ENCODE measurements at places on chromosomes 7 and 10. TPM values are rescaled to one million over a fixed set of nuclear protein-coding genes. Genes with fewer than 3 reads are reported as not detected.
A peak's percentile ranks its signal among the peaks of the same experiment; 100 is the strongest.

GRCh38 chr10:129945941-129946760, 17.9 kb downstream of the EBF3 start:
- no peak overlapping the region for H3K4me3 ChIP-seq
- DNase-seq = no peak
- H3K27me3 ChIP-seq = peaks cover 3% of the 10 kb centered on the region
- H3K4me1 ChIP-seq = no peaks in the 10 kb centered on the region

DNA sequence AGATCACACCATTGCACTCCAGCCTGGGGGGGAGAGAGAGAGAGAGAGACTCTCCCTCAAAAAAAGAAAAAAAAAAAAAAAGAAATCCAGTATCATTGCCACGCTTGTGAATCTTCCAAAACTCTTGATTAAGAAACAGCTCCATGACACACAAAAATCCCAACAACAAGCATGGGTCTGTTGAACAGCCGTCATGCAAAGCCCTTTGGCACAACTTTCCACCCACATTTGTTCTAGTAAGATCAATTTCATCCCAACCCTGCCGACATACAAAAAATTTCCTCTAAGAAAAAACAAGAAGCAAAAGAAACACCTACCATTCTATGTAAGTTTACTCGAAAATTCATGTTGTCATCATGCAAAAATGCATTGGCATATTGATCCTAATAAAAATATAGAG, 62.8 kb downstream of the ARMH3 start:
- H3K36me3 ChIP-seq = peaks cover 25% of the 10 kb centered on the region
- no peak overlapping the region for H3K27ac ChIP-seq
- no peak overlapping the region for H3K4me3 ChIP-seq

GRCh38 chr7:80614851-80615271, 23.6 kb upstream of the CD36 start:
- H3K27ac ChIP-seq = no peak overlapping the region
- DNase-seq = no peak
- peaks cover 2% of the 10 kb centered on the region for H3K27me3 ChIP-seq
- no peaks in the 10 kb centered on the region for H3K4me1 ChIP-seq
- H3K36me3 ChIP-seq = no peaks in the 10 kb centered on the region
- H3K4me3 ChIP-seq = no peak overlapping the region

GRCh38 chr10:113028456-113029440, 78.7 kb downstream of the TCF7L2 start:
- no peaks in the 10 kb centered on the region for H3K36me3 ChIP-seq
- no peak overlapping the region for H3K4me3 ChIP-seq
- H3K27me3 ChIP-seq = peaks cover 17% of the 10 kb centered on the region
- H3K27ac ChIP-seq = no peak overlapping the region
- DNase-seq = no peak
- no peaks in the 10 kb centered on the region for H3K4me1 ChIP-seq

DNA sequence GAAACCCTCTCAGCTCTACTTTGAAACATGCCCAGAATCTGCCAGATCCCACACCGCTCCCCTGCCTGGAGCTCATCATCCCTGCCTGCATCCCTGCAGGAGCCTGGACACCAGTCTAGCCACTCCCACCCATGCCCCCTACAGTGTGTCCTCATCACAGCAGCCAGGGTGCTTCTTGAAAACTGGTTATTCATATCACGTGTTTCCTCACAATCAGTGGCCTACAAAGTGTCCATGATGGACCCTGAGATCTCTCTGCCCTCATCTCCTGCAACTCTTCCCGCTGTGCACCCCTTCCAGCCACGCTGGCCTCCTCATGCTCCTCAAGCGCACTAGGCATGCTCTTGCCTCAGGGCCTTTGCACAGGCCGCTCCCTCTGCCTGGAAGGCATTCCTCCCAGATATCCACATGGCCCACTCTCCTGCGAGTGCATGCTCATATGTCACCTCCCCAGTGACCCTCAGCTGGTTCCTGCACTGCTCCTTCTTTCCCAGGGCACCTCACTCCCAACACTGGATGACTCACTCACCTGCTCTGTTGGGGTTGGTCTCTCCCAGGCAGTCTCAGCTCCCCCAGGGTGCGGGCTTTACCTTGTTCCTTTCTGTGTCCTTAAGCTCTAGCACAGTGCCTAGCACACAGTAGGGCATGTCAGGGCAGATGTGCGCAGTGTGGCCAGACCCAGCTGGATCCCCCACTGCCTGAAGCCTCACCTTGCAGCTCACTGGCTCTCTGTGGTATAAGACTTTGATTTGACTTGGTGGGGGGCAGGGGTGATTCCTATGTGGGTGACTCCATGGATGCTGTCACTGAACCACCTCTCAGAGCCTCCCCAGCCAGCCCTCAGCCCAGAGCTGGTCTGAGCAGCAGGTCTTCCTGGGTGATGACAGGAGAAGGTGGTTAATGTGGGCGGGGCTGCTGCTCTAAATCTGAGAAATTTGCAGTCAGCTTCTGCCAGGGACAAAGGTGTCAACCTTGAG, 37.3 kb downstream of the CDH23 start:
- DNase-seq = no peak
- no peaks in the 10 kb centered on the region for H3K36me3 ChIP-seq
- H3K4me3 ChIP-seq = no peak overlapping the region
- peaks cover 10% of the 10 kb centered on the region for H3K4me1 ChIP-seq
- no peak overlapping the region for H3K27ac ChIP-seq

DNA sequence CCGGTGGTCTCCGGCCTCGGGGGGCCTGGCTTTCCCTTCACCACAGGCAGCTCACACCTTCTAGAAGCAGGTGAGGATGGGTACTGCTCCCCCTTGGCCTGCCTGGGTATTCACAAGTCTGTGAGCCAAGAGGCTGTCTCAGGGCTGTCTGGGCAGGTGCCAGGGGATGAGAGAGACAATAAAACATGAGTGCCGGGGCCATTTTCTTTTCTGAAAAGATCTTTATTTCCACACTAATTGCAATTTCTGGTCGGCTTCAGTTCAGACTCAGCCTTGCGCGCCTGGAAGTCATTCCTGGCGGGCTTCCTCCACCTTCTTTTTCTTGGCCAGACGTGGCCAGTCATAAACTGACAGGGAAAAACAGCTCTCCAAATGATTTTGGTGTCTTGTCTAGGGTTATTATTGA, 171.2 kb downstream of the ARHGAP12 start:
- no peak overlapping the region for H3K27ac ChIP-seq
- H3K27me3 ChIP-seq = no peaks in the 10 kb centered on the region
- no peaks in the 10 kb centered on the region for H3K36me3 ChIP-seq
- H3K4me3 ChIP-seq = no peak overlapping the region
- peaks cover 14% of the 10 kb centered on the region for H3K4me1 ChIP-seq

DNA sequence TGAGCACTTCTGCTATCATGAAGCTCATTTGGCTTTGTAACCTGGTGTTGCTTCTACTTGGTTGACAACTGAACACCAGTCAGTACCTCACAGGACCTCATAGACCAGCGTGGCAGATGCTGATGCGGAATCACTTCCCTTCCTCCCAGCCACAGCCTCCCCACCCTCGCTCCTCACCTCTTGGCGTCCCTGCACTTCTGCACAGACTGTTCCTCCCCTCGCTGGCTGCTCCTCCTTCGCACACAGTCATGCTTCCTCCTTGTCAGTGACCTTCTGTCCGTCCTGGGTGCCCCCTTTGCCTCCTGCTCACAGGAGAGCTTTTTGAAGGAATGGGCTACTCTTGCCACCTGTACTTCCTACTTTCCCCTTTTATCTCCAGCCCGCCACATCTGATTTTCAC, 61.4 kb upstream of the CTBP2 start:
- no peaks in the 10 kb centered on the region for H3K4me1 ChIP-seq
- H3K36me3 ChIP-seq = no peaks in the 10 kb centered on the region

DNA sequence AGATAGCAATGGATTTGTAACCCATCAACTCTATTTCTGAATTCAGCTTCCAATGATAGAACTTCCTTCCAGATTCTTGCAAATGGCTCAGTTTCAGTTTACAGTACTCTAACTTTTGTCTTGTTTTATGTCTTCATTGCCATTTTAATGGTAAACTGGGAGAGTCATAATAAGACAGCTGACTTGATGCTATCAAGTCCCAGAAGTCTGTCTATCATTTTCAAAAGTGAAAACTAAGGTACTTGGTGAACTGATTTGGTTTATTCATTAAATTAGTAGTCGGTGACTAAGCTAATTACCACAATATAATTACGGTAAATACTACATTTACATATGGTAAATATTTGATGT, 25.0 kb downstream of the RTKN2 start:
- H3K4me3 ChIP-seq = peak overlapping the region; percentile 64
- peaks cover 10% of the 10 kb centered on the region for H3K36me3 ChIP-seq
- H3K27me3 ChIP-seq = no peaks in the 10 kb centered on the region
- H3K27ac ChIP-seq = peak overlapping the region; percentile 82

- DNase-seq = no peak
- no peak overlapping the region for H3K27ac ChIP-seq
- H3K36me3 ChIP-seq = peaks cover 12% of the 10 kb centered on the region
- H3K4me1 ChIP-seq = no peaks in the 10 kb centered on the region
- no peak overlapping the region for H3K4me3 ChIP-seq
Observed at GRCh38 chr7:133419041-133419440, 166.2 kb downstream of the EXOC4 start.

The GPC2 gene
- 13.0 TPM for total RNA-seq

The CTBP2 gene
- total RNA-seq = 1.6 TPM

Measured in activated naive CD8-positive, alpha-beta T cell treated with anti-CD3 and anti-CD28 coated beads, Interleukin-2, amount 10 ng/mL, durations not matched to agents 7 days and 5 days (primary cell).